ENCODE measurements at places on chromosomes 2 and 18. TPM values are rescaled to one million over a fixed set of nuclear protein-coding genes. Genes with fewer than 3 reads are reported as not detected.

- DNase-seq: no peak
Observed at GRCh38 chr2:226057914-226058313, 658.4 kb downstream of the NYAP2 start.

DNA sequence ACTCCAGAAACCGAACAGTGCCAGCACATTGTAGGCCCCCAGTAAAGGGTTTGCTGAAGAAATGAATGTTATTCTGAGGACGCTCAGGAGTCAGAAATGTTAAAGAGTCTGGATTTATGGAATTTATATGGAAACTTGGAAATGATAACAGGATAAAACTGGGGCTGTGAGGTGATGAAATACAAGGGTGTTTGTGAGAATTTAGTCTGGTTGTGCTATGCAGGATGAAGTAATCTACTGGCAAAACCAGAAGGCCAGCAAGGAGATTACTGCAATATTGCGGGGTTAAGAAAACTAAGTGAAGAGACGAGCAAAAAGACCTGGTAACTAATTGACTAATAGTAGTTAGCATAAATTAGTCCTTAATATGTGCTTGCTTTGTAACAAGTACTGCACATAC, 467.8 kb downstream of the ZEB2 start:
- DNase-seq: no peak

DNA sequence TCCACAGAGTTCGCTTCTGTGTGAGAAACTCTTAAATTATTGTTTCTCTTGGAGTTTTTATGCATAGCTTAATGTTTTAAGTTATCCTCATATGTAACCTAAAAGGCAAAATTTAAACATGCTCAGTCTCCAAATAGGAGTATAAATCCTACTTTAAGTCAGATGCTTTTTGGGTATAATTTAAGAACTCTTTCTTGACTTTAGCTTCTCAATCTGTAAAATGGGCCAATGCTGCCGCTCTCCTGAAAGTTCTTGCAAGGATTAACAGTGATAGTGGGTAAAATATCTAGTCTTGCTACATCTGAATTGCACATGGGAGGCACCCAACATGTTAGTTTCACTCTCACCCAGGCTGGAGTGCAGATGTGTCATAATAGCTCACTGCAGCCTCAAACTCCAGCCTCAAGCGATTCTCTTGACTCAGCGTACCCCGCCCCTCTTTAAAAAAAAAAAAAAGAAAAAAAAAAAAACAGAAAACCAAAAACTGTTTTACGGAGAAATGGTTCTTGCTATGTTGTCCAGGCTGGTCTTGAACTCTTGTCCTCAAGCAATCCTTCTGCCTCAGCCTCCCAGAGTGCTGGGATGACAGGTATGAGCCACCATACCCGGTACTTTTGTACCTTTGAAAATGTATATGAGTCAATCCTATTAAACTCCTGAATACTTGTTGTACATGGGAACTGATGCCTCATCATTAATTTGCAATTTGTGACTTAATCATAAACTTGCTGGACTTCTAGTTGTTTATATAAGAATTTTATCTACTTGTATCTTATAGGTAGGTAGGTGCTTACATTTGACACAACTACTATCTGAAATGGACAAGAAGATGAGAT, 1.8 kb downstream of the FBXO48 start:
- no peak for DNase-seq

DNA sequence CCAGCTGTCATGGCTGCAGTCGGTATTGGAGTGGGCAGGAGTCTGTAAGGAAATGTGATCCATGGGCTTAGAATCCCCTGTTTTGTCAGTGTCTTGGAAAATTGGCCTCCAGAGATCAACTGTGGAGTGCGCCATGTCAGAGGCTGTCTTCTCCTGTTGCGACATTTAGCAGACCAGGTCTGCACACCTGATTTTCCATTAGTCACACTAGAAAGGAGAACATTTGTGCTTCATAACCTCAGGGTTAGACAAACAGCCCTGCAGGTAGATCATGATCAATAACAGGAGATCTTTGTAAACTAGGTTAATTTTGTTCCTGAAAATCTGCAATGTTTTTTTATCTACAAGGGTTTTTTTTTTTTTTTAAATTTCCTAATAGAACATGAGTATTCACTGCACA, 28.0 kb downstream of the LDLRAD4 start:
- no peak for DNase-seq

Gene TMEM37
- 115 TPM for polyA plus RNA-seq

Gene THSD7B
- polyA plus RNA-seq: not detected

Measured in HepG2 (cell line).